Type B pancreatic cell (in vitro differentiated cells): ENCODE measurements at places on chromosomes 16 and 17.

- no peak for DNase-seq
These were observed at the start of gene UNC13D for GRCh38 chr17:75843577-75844529. Gene UNC13D, minus strand, starts transcription at chr17:75844404. Its CDS starts 67 bp downstream, at chr17:75844337.

DNA sequence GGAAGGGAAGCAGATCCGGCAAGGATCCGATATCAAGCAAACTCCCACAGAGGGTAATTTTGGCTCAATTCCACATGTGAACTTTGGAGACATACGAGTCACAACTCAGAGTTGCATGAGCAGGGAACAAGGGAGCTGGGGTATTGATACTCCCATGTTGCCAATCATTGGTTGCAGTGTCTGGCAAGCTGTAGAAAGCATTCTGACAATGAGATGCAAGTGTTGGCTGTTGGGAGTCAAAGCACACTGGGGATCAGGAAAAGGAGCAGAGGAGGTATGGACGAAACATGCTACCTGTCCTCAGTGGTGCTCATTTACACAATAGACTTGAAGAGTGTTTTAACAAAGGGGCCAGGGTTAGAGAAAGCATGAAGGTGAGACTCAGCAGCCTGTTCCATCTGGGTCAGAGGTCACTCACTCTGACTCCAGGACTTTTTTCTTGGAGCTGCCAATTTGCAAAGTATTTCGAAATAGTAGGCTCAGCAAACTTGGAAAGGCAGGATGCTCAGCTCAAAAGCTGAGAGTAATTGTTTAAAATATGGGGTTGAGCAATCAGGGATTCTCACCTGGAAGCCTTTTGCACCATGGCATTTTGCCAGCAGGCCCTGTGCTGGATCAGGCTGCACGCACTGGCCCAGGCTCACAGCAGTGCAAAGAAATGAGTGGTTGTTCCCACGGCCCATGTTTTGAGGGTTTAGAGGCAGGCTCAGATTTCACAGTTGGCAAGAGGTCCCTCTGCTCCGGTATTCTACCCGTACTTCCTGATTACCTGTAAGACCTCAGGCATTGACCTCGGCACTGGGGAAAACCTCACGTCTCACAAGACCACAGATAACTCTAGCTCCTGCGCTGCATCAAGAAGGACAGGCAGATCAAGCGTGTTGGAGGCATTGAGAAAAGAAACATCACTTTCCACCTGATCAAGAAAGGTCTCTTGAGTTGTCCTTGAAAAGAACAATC, 17.6 kb upstream of the NKD1 start:
- DNase-seq, result peak; percentile 48

DNA sequence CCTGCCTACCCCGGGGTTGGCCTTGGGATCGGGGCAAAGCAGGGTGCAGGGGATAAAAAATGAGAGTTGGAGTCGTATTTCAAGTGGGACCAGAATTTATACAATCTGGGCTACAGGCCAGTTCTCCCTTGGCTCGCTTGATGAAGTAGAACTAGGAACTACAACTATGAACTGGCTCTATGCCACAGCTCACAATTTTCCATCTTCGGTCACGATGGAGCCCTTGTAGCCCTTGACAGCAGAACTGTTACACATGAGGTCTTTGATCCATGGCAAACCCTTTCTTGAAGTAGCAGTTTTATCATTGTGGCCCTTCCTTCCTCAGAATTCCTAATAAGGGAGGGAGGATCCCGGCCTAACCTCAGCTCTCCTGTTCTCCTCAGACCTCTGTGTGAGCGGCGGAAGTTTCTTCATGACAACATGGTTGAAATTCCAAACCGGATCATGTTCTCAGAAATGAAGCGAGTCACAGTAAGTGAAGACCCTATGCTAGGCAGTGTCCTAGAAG, 17.1 kb downstream of the LIG3 start:
- no peak for DNase-seq

GRCh38 chr16:54351171-54351570, 64.6 kb upstream of the IRX3 start:
- DNase-seq, result no peak

GRCh38 chr16:86455640-86456039, 54.7 kb upstream of the FOXF1 start:
- DNase-seq, result no peak

DNA sequence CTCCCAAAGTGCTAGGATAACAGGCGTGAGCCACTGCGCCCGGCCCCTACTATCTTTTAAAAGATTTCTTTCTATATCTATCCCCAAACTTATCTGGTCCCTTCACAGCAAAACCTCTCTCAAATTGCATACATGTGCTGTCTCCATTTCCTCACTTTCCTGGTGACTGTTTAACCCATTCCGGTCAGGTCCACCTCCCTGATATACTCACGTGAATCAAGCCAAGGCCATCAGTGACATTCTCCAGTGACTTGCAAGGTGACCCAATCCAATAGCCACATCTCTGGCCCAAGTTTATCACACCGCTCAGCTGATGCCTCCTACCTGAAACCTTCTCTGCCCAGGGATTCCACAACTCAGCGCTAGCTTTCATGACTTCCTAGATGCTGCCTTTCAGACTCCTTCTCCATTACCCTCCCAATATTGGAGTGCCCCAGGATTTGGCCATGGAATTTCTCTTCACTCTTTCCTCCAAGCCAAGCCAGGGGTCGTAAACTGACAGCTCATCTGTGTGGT, 1.4 kb upstream of the CTCF start:
- DNase-seq, result no peak

DNA sequence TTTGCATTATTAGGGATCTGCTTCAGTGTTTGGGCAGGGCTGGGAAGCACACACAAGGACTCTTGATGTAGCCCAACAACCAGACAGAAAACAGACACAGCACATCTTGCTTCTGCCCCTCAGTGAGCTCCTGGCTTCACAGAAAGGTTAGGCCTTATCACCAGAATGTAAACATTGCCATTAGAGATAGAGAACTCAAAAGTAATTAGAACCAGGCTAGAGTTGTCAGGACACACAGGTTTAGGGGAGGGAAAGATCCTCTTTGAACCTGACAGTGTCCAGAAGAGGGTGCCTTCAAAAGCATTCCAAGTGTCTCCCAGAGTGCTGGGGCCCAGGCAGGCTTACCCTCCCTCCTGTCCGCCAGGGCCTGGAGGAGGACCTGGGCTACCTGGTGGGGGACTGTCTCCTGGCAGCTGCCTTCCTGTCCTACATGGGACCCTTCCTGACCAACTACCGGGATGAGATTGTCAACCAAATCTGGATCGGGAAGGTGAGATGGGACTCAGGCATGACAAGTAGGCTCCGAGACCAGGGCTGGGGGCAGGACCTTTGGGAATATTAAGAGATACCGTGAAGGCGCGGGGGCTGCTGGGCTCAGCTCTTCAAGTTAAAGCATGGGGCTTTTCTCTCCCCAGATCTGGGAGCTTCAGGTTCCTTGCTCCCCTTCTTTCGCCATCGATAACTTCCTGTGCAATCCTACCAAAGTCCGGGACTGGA, 16.9 kb upstream of the KDM6B start:
- no peak for DNase-seq

GRCh38 chr17:27958708-27959381, 65.7 kb upstream of the LYRM9 start:
- DNase-seq, result no peak

GRCh38 chr17:7843536-7844291, 9.7 kb downstream of the KDM6B start:
- DNase-seq, result no peak

DNA sequence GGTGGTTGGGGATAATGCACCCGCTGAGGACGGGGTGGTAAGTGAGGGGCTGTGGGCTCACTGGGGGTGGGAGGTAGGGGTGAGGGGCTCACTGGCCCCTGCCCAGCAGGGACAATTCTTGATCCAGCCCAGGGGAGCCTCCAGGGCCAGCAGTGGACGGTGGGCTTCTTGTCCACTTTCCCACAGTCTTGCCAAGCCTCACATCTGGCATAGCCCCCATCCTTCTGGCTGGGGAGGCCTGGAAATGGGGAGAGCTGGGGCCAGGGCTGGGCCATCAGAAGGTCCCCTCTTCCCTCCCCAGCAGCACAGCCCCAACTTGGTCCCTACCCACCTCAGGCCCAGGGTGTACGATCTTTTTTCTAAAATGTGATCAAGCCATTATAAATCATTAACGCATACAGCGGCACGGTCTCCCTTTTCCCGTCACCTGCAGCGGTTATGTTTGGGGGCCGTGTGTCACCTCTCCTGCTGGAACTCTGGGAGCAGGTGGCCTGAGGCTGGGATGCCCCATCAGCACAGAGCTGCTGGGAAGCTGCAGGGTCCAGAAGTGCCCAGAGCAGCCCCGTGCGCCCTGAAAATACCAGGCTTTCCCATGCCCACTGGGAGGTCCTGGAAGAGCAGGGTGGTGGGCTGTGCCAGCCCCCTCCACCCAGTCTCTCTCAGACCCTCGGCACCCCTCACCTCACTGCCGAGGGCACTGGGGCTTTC, 7.2 kb upstream of the SETD6 start:
- DNase-seq, result no peak

DNA sequence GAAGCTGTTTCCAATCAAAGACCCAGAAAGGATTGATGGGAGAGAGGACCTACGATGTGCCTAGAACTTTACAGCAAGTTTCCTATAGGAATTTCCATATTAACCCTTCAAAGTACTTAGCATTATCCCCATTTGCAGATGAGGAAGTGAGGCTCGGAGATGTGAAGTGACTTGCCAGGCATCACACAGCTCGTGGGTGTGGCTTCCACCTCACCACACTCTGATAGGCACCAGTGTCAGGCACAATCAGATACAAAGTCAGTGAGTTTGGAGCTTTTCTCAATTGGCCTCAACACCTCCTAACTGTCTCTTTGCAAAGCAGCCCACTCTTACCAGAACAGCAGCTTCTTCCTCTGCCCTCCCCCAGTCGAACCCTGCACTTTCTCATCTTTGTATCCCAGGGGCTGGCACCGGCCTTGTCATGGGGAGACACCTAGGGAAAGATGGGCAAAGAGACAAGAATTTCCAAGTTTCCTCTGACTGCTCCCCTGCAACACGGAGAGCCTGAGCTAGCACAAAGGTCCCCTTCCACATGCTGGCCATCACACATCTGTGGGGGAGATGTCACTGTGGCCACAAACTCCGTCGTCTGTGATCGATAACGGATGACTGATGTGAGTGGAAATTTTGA, 37.4 kb upstream of the CCL1 start:
- DNase-seq, result no peak

DNA sequence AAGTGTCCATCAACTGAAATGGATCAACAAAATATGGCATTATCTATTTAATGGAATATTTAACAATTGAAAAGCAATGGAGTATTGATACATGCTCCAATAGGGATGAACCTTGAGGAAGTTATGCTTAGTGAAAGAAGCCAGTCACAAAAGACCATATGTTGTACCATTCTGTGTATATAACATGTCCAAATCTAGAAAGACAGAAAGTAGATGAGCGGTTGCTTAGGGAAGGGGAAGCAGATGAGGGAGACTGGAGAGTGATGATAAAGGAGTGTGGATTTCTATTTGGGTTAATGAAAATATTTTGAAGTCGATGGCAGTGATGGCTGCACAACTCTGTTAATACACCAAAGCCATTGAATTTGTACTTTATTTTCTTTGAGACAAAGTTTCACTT, 8.5 kb upstream of the ERN1 start:
- DNase-seq, result no peak
